ENCODE measurements at places on chromosomes 11 and 22.

GRCh38 chr22:24026733-24027132 lies 15.6 kb downstream of the CABIN1 start:
- no peak for DNase-seq

DNA sequence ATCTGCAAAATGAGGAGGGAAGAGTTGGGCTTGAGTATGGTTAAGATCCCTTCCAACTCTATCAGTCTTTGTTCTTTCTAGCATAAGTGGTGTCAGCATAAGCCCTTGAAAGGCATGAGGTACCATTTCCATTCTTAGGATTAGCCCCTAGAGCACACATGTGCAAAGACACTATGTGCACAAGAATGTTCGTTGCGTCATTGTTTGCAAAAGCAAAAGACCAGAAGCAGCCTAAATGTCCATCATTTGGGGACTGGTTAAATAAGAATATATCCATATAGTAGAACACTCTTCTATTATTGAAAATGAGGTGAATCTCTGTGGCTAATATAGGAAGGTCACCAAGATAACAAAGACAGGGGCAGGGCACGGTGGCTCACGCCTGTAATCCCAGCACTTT lies 10.0 kb upstream of the KCTD14 start:
- DNase-seq: no peak

- no peak for DNase-seq
Measured at GRCh38 chr11:36455658-36456111, 54.4 kb downstream of the TRAF6 start.

GRCh38 chr11:30878400-30878799 lies 292.2 kb upstream of the MPPED2 start:
- no peak for DNase-seq

- no peak for DNase-seq
Measured at GRCh38 chr11:10447445-10447844, 7.6 kb upstream of the AMPD3 start.

DNA sequence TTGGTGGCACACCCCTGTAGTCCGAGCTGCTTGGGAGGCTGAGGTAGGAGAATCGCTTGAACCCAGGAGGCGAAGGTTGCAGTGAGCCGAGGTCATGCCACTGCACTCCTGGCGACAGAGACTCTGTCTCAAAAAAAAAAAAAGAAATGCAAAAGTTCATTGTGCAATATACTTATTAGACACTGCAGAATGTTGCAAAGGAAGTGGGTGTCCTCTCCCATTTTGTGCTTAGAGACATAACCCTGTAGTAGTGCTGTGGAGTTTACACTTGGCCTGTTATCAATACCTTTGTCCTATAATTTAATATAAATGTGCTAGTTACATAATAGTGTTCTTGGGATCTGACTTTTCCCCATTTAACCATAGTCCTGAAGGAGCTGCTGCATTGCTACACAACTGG lies 9.4 kb downstream of the BCL2L13 start:
- DNase-seq: no peak

DNA sequence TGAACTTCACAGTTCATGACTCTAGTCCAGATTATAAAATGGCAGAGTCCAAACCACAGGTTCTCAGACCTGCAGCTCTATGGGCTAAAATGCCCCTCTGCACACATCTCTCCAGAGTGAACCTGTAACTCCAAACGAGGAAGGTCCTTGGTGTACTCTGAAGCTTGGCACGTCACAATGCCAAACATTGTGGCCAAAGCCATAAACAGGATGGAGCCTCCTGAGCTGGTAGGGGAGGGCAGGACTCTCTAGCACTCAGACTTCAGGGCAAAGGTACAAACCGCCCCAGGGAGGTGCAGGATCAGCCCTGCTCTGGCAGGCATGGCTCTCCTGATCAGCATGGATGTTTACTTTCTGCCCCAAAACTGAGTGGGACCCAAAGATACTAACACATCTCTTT lies 2.3 kb downstream of the SCUBE2 start:
- no peak for DNase-seq

DNA sequence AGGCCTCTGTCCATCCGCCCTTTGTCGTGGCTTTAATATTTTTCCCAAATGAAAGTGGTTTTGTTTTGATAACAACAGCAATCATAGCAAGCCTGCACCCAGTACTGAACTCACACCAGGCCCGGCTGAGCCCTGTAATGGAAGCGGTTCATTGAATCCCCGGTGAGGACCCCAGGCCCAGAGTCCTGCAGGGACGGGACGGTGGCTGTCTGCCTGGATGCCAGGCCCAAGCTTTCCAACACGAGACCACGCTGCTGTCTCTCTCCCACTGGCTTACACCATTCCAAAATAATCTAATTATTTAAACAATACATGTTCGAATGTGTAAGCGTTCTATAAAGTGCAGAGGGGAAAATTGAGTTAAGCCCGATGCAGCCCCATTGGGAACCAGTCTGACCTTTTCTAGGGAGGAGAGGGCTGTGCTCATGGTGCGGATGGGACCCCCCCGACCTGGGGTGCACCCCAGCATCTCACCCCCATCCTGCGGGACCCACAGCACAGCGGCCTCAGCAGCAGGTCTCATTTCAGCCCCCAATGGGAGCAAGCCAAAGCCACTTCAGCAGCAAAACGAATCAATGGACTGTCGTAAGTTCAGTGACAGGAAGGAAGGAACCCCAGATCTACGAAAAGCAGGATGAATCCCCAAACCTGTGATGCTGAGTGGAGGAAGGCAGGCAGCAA lies 1046.9 kb downstream of the BRD1 start:
- no peak for DNase-seq

- no peak for DNase-seq
Measured at GRCh38 chr11:124717421-124717785, 22.3 kb upstream of the NRGN start.

DNA sequence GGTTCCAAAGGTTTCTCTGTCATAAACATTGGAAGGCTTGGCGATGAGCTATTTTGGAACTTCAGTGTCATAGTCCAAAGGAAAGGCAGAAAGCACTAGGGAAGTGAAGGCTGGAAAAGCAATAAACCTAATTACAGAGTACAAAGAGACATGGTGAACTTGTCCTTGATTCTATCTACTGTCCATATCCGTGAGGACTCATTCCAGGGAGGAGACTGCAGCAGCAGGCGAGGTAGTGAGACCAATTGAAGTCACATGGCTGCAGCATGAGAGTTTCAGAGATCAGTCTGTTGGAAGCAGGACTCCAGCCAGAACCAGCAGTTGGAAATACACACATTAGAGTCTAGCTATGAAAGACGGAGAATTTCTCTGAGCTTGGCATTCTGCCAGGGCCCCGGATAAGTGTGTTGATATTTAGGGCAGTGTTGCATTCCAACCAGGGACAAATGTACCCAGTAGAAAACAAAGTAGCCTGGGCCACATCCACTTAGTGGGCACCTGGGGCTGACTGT lies 54.1 kb upstream of the ARHGAP42 start:
- no peak for DNase-seq

GRCh38 chr11:130470832-130471706 lies 22.6 kb downstream of the ADAMTS15 start:
- DNase-seq: no peak

- no peak for DNase-seq
Measured at GRCh38 chr11:110529043-110529442, 99.3 kb downstream of the FDX1 start.

DNA sequence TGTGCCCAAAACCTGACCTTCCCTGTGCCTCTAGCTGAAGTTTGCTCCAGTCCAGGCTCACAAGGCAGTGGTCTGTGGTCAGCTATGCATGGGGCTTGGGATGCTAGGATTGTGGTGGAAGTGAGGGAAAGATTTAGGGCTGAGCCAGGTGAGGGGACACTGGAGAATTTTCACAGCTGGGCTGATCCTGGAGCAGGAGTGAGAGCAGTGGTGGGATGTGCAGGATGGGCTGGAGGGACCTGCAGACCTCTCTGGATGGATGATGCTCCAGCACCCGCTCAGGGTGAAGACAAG lies 23.9 kb upstream of the KDM2A start:
- no peak for DNase-seq

- DNase-seq: peak; percentile 100
Measured at GRCh38 chr11:65546217-65546958, 11.8 kb downstream of the LTBP3 start.

DNA sequence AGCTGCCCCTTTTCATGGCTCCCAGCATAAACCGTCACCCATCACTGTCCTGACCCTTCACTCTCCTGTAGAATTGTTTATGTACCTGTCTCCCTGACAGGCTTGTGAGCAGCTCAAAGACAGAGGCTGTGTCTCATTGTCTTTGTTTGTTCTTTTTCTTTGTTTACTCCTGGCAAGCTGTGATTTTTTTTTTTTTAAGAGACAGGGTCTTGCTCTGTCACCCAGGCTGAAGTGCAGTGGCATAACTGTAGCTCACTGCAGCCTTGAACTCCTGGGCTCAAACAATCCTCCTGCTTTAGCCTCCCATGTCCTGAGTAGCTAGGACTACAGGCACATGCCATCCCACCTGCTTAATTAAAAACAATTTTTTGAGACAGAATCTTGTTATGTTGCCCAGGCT lies 9.7 kb downstream of the ARHGAP1 start:
- DNase-seq: no peak

DNA sequence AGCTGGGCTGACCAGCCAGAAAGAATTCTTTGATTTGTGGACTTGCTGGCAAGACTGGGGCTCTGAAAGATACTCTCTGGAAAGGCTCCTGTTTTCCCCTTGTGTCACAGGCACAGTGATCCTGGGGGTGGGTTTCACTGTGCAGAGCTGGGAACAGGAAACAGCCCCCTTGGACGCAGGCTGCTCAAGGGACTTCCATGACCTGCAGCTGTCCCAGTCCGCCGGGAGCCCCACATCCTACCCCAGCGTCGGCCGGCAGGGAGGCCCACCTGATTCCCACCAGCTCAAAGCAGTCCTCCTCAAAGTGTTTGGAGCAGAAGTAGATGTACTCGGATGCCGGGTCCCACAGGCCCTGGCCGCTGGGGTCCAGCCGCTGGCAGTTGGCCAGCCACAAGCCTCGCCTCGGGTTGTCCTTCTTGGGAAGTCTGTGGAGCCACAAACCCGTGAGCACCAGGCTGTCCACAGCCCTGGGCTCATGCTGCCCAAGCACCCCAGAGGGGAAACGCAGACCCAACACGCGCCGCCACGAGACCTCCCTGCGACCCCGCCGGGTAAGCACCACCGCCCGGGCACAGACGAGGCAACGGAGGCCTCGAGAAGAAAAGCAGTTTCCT lies 824 bp downstream of the THAP7 start:
- no peak for DNase-seq

DNA sequence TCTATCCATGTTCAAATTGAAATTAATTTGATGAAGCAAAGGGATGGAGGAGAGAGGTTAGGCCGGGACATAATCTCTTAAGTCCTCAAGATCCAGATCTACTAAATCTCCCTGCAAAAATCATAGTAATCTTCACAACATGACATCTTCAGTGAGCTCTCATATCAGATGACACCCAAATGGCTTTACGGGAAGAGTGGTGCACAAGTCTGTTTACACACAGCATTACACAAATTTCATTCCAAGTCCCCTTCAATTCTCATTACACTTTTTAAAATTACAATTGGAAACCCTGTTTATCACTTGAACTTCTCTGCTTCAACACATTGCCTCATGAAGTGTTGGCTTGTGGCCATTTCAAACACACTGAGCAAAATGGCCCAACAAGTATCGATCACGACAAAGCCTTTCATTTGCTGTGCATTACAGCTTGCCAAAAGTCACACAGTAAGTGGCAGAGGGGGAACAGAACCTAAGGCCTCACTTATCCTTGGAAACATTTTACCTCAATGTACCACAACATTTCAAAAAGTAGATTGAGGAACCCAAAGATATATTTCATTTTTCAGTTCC lies 17.9 kb upstream of the TPH1 start:
- no peak for DNase-seq

DNA sequence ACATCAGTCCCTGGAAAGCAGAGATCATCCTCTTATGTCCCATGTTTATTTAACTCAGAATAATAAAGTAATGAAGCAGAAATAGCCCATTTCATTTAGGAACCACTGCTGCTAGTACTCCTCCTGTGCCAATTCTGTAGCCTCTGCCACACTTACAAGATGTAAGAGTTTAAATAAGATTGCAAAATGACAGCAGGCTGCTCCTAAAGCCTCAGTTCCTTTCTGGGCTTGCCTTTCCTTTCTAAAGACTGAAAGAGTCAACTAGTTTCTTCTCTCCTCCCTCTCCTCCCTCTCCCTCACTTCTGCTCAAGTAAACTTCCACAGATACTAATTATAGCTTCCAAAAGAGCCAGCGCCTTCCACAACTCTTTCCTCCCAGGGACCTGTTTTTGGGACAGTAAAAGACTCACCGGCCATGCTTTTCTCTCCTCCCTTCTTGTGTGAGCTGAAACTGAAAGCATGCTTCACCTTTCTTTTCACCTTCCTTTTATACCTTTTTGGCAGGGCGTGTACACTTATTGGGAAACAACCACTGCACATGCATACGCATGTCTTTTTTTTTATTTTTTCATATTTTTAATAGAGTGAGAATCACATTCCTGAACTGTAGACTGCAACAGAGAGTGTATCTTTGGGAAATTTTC lies 26.1 kb upstream of the CARD16 start:
- no peak for DNase-seq

GRCh38 chr11:6320411-6321155 lies at the start of gene CAVIN3:
Gene CAVIN3, minus strand, starts transcription at chr11:6320501. Its CDS starts 25 bp downstream, at chr11:6320476.
- no peak for DNase-seq

DNA sequence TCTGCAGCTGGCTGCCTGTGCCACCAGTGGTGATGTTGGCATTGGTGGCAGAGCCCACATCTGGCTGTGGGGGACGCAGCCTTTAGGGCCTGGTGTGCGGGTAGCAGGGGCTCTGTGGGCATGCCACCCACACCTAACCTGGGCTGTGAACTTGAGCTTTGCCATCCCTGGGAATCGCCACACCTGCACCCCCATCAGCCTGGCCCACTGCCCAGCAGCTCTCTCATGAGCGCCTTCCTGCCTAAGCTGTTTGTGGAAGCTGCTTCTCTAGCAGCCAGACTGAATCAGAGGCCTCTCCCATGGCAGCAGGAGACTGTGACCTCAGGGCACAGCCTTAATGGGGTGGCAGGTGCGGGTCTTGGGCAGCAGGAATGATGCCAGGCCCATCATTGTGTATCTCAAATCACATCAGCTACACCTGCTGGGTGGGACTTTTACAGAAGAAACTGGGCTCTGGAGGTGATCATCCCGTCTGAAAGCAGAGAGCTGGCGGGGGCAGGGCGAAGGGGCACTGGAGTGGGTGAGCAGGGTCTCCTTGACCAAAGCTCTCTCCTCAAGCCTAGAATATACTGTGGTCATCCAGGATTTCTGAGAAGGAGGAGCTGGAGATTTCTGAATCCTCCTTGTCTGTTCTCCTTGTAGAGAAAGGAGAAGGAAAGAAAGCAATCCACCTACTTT lies 17.8 kb upstream of the CARS1 start:
- DNase-seq: no peak

GRCh38 chr11:2586087-2586792 lies 113.6 kb downstream of the KCNQ1OT1 start:
- no peak for DNase-seq
